Activated effector memory CD4-positive, alpha-beta T cell treated with Interleukin-2 at 50 U/mL for 16 hours (primary cell): ENCODE measurements at places on chromosomes 13 and 19.
A peak's percentile ranks its signal among the peaks of the same experiment; 100 is the strongest.

- no peak for DNase-seq
Observed at GRCh38 chr13:105442949-105443699, 1092.3 kb downstream of the EFNB2 start.

DNA sequence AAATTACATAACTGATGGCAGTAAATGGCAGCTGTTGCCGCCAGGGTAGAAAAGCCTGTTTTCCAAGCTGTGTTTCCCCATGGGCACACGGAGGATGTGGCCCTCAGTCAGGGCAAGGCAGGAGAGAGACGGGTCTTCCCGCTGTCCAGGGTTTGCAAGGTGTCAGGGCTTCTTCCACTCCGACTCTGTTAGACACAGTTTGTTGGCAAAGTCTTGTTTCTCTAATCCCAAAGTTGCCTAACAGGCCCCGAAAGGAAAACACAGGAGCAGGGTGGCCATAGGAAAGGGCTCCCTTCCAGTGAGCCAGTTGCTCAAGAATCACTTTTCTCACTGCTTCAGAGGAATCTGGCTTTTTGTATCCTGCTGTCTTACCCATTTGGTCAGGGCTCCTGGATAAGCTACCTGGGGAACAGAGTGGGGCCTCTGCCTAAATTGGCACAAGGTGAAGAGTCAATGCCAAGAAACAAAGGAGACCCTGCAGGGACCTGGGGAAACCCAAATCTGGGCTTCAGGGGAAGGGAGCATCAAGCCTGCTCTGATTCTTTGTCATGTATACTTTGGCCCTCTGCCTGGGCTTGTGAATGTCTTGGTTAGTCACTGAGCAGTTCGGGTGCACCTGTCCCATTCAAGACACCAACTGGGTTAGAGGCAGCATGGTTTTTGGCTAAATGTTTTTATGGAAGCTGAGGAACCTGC lies 29.0 kb upstream of the CXCL17 start:
- no peak for DNase-seq

GRCh38 chr13:21813844-21814243 lies 143.0 kb downstream of the FGF9 start:
- no peak for DNase-seq

DNA sequence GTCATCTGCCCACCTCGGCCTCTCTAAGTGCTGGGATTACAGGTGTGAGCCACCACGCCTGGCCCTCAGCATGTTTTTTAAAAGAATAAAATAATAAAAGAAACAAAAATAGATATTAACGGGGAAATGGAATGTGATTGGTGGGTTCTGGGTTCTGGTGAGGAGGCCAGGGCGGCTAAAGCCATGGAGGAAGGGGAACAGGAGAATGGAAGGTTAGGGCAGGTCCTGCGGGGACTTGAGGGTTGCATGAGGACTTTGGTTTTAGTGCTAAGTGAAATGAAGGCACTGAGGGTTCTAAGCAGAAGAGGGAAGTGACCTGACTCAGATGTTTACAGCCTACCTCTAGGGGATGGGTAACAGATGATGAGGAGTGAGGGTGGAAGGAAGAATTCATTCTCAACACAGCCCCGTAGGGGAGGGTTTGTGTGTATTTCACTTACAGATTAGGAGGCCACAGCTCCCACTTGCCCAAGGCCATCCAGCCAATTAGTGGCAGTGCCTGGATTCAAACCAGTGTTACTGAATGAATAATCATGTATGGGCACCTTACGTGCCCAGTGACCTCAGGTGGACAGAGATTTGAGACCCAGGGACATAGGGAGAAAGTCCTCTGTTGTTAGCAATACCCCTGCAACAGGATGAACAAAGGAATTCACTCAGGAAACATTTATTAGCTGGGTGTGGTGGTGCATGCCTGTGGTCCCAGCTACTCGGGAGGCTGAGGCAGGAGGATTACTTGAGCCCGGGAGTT lies 6.7 kb upstream of the MRPL4 start:
- DNase-seq, result no peak

DNA sequence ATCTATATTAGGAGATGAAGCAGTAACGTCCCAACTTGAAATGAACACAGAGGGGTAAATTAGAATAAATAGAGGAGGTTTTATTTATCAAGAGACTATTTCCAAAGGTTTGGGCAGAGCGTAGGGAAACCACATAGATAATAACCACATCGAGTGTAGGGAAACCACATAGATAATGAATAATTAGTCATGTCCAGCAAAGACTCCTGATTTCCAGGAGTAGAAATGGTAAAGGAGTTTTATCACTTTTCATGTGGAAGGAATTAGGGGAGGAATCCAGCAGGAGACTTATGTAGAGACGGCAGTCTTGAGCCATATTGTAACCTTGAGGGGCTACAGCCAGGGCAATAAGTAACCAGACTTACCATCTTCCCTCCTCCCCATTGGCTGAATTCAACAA lies 136.3 kb upstream of the CSNK1A1L start:
- DNase-seq, result no peak

DNA sequence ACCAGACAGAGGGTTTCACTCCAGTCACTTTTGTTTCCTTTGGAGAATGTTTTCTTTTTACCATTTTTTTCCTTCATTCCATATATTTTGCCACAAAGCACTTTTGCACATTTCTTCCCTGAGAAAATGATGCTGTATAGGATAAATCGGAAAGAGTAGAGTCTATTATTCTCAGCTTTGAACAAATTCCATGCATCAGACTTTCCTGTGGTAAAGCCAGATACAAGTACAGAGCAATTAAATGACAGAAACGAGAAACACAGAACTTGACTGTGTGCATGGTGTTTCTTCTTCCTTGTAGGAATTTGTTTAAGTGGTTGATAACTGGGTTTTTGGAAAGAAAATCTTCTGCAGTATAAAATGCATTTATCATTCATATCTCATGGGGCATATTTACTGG lies 107.4 kb upstream of the CSNK1A1L start:
- DNase-seq, result no peak

DNA sequence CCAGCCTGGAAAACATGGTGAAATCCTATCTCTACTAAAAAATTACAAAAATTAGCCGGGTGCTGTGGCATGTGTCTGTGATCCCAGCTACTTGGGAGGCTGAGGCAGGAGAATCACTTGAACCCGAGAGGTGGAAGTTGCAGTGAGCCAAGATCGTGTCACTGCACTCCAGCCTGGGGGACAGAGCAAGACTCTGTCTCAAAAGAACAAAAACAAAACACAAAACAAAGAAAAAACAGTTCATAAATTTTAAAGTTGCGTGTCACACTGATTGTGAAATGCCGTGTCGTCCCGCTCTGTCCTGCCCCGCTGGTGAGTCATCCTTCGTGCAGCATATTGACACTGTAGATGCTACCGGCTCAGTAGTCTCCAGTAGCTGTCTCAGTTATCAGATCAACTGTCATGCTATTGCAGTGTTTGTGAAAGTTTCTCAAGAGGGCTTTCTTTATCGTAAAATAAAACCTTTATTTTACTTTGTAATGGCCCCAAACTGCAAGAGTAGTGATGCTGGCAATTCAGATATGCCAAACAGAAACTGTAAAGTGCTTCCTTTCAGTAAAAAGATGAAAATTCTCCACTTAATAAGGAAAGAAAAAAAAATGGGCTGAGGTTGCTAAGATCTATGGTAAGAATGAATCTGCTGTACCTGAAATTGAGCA lies 36.4 kb upstream of the IGFL1 start:
- no peak for DNase-seq

- DNase-seq, result no peak
Observed at GRCh38 chr13:40058757-40059236, 403.3 kb downstream of the COG6 start.

DNA sequence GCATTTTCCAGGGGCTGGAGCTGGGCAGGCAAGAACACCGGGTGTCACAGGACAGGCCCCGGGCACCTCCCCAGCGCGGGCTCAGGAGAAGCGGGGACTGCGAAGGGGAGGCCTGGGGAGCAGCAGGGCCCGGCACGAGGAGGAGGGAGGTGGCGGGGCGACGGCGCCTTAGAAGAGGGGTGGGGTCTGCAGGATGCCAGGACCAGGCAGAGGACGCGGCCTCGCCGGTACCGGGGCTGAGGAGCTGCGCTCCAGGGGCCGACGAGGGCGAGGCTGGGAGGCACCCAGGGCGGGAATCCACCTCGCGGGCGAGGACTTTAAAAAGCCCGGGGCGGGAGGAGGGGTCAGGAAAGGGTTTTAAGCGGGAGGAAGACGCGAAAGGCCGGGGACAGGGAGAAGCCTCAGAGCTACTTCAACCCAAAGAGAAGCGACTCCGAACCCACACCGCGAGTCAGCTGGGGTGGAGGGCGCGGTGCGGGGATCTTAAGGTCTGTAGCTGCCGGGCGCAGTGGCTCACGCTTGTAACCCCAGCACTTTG lies 665 bp downstream of the ZNF347 start:
- peak; percentile 2 for DNase-seq

DNA sequence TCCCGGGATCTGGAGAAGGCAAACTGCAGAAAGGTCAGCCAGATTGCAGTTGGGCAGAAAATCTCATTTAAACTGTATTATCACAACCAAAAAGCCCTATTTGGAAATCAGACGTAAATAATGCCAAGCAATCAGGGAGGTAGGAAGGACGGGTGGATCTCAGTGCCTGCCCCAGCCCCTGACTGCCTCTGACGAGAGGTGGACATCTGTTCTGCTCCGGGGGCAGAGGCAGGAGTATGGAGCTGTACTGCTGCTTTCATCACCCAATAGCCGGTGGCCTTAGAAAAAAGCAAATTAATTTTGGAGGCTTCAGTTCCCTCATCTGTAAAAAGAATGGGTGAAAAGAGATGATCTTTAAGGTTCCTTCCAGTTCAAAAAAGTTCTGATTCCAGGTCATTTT lies 43.6 kb upstream of the WASF3 start:
- DNase-seq, result no peak

DNA sequence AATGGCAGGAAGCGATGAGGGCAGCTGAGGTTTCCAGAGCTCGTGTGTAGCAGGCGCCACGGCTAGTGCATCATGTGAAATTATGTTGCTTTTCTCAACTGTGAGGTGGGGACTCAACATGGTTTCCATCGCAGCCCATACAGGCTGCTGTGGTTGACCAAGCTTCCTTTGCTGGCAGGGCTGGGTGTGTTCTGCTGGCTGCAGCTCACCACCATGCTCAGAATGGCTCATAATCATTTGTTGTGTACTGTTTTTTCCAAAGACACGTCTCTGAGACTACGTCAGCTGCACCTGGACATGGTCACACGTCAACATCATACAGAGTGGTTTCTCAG lies 16.1 kb upstream of the RASA3 start:
- peak; percentile 83 for DNase-seq

DNA sequence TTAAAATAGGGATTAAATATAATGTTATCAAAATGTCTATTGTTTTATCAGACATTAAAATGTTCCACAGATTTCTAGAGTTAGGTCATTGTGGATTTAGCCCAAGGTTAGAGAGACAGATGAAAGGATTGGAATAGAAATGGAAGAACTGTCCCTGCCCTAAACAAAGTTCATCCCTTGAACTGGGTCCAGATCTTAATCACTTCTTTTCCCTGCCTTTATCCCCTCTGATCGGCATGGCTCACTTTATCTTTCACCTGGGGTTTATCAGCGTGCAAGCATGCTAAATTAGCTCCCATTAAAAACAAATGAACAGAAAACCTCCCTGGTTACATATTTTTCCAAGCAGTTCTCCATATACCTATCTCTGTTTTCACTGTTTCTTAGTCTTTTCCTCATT lies 23.4 kb upstream of the ARGLU1 start:
- DNase-seq, result no peak

GRCh38 chr19:1853295-1854038 lies 5.2 kb upstream of the REXO1 start:
- DNase-seq, result peak; percentile 69

- no peak for DNase-seq
Observed at GRCh38 chr19:53868091-53868891, 608 bp downstream of the MYADM start.
